ENCODE measurements at places on chromosomes 13 and 19.

- DNase-seq: no peak
Measured at GRCh38 chr19:8611391-8611876, 919 bp upstream of the ADAMTS10 start.

DNA sequence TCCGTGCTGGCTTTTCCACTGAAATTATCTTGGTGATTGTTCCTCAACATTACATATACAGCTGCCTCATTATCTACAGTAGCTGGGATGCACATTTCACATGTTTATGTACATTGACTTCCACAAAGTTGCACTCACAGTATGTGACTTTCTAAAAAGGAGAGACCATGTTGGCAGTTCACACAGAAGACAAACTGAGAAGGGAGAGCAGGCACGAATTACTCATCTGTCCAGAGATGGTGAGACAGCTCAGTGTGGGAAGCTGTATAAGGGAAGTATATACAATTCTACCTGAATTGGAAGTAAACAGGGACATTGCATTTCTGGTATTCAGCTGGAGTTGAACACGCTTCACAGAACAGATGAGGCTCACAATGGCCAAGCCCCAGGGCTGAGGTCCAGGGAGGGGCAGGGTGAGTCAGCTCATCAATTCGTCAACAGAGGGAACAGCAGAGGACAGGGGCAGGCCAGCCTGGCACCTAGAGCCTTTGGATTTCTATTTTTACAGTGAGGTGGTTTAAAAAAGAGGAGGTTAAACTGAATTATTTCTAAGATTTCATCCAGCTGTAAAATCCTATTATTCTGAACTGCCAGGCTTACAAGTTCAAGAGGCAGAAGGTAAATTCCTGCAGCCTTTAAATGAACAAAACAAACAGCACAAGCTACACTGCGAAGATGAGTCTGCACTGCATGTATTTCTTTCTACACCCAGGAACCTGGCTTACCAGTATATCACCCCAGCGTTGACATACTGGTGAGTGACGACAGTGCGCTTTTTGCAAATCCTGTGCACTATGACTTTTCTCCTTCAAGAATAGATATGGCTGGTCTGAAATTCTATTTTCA lies 9.8 kb downstream of the PARP4 start:
- no peak for DNase-seq

GRCh38 chr13:41463838-41464602 lies 6.7 kb downstream of the RGCC start:
- peak; percentile 57 for DNase-seq

GRCh38 chr13:114167885-114168284 lies 11.2 kb upstream of the CFAP97D2 start:
- no peak for DNase-seq

DNA sequence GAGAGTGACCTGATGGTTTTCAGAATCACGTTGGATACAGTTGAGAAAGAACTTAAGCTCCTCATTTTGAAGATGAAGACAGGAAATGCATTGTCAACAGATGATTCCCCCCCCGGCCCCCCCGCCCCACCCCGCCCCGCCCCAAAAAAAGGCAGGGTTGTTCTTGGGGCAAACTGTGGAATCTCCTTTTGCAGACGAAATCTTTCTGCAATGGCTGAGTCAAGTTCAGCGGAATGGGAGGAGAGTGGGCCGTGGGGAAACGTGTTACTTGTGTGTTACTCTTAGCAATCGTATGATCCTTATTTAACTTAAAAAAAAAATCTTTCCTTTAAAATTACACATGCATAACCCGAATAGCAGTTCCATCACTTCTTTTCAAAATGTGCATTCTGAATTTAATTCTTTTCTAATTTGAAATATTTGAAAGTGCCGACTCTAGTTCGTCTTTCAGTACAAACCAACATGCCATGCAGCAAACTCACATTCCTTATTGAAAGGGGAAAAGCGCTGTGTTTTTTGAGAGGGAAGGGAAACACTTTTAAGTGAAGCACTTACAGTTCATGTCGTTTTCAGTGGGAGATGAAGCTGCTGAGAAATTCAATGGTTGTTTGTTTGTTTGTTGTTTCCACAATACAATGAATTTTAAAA lies 348.5 kb upstream of the ARGLU1 start:
- no peak for DNase-seq

DNA sequence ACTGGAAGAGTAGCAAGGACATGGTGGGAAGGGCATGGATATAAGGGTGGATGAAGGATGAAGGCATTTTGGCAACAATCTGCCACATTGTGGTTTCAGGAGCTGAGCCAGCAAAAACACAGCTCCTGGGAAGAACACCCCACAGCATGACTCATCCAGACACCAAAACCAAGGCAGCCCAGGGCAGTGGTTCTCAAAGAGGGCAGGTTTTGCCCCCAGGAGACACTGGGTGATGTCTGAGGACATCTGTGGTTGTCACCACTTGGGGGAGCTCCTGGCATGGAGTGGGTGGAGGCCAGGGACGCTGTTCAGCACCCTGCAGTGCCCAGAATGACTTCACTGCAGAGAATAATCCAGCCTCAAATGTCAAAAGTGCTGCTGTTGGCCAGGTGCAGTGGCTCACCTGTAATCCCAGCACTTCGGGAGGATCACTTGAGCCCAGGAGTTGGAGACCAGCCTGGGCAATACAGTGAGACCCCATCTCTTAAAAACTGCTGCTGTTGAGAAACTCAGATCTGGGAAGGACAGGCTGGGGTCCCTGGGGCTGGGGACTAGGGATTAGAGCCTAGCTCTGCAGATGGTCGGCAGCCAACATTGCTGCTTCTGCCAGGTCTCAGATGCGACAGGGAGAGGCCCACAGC lies 16.1 kb downstream of the ZFR2 start:
- peak; percentile 35 for DNase-seq

DNA sequence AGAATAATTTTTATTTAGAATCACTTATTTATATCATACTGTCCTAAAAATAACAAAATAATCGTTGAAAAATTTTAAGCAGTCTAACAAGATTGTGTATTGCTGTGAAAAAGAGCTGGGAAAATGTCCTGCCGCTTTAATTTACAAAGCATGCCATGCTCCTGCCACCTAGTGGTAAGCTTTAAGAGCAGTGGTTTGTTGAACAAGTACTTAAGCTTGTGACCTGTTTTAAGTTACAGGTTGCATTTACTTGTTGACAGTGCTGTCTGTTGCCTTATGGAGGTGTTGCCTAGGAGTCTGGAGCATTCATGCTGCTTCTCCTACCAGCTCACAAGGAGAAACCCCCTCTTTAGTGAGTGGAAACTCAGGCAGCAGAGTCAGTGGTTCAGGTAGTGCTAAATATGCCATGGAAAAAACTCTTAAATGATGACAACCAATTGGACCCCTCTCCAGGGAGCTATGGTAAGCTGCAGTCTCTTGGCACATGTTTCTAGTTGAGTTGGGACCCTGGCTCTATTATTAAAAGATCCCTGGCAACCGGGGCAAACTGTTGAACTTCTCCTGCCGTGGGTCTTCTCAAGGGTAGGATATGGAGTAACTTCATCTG lies 68.4 kb downstream of the SPATA13 start:
- DNase-seq: peak; percentile 24

DNA sequence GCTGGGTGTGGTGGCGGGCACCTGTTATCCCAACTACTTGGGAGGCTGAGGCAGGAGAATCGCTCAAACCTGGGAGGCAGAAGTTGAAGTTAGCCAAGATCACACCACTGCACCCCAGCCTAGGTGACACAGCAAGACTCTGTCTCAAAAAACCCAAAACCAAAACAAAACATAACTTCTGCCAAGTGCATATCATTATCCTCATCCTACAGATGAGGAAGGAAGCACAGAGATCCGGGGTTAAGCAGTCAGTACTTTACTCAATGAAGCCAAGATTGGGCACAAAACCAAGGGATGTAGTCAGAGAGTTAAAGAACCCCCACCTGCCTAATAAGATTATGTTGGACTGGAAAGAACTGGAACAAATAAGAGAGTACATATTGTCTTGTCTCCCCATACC lies 5.5 kb upstream of the TMTC4 start:
- DNase-seq: no peak

GRCh38 chr13:32866921-32867320 lies 149.3 kb upstream of the KL start:
- no peak for DNase-seq

- DNase-seq: no peak
Measured at GRCh38 chr13:97121894-97122293, 100.2 kb upstream of the MBNL2 start.

DNA sequence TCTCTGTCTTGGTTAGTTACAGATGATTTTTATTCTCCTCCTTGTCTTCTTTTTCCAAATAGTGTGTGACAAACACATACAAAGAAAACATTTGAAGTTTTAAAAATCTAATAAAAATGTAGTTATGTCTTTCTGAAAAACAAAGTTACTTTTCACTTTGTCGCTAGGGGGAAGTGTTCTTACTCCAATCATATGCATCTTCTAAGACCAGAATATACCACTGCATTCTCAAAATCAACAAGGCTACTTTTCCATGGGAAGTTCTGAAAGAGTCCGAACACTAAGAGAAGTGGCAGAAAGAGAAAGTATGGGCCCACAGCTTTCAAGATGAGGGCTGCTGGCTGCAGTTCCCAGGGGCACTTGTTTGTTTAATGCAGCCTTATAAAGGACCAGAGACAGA lies 208.9 kb downstream of the DCT start:
- DNase-seq: no peak

DNA sequence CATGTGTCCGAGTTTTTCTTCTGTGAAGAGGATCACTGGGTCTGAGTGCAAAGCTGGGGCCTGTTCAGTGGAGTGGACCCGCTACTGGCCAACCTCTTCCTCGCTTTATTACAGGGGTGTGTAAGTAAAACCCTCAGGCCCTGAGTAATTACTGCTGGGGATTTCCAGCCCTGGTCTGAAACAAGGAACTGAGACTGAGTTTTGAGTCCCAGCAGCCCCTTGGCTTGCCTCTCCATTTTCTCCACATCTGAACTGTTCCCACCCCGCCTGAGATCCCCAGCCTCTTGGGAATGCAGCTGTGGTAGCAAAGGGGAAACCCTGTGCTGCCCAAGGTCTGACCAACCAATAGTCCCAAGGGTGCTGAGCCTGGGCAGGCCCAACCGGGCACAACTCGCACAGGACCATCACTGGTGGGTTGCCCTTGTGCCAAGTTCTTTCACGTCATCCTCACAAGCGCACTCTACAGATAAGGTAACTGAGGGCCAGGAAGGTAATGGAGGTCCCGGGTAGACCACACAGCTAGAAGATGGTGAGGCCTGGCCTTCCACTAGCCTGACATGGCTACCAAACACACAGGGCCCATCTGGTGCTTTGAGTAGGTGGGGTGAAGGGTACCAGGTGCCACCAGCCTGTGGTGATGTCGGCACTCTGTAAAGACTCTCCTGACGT lies 13.7 kb upstream of the SLC35E1 start:
- DNase-seq: peak; percentile 53

DNA sequence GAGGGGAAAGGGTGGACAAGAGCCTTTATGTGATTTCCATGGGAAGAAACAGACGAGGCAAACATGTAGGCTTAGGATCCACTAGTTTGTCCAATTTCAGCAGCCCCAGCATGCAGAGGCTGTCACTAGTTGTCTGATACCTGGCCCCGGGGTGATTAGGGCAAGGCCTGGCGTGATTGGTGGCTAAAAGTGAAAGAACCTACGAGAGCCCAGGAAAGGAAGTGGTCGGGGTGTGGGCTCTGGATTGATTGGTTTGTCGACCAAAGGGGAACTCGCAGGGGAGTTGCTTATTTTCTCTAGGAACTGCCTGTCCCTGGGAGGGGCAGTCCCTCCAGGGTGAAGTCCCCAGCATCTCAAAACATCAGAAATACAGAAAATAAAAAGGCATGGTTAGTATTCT lies 64.2 kb upstream of the UQCRFS1 start:
- peak; percentile 52 for DNase-seq

Measured in activated naive CD4-positive, alpha-beta T cell treated with Interleukin-2 at 50 U/mL for 16 hours (primary cell).